ENCODE measurements at places on chromosomes 16 and 17. TPM values are rescaled to one million over a fixed set of nuclear protein-coding genes. Genes with fewer than 3 reads are reported as not detected.

Gene ZPBP2
- 0.06 TPM for polyA plus RNA-seq

Gene ESRP2
- 7.1 TPM for polyA plus RNA-seq

Gene CEP95
- polyA plus RNA-seq: 26.7 TPM

Gene CCL16
- polyA plus RNA-seq: 0.29 TPM

Gene GPR139
- not detected for polyA plus RNA-seq

Gene SLC13A5
- 0.10 TPM for polyA plus RNA-seq

Gene RPAIN
- polyA plus RNA-seq: 29.7 TPM

Gene NOL3
- 66.6 TPM for polyA plus RNA-seq

Gene COIL
- polyA plus RNA-seq: 11.7 TPM

Gene PTX4
- polyA plus RNA-seq: 0.10 TPM

Gene STH
- polyA plus RNA-seq: not detected

Gene MAP3K14
- 15.6 TPM for polyA plus RNA-seq

Gene UMOD
- not detected for polyA plus RNA-seq

Gene IGSF6
- polyA plus RNA-seq: 1.4 TPM

Gene KRTAP9-4
- polyA plus RNA-seq: not detected

Gene MEIOC
- 0.05 TPM for polyA plus RNA-seq

Gene SHISA6
- 4.4 TPM for polyA plus RNA-seq

Gene C1QTNF8
- not detected for polyA plus RNA-seq

Gene PMFBP1
- polyA plus RNA-seq: 0.84 TPM

Gene SLC5A11
- 0.03 TPM for polyA plus RNA-seq

Gene CD300H
- 0.18 TPM for polyA plus RNA-seq

Gene MSRB1
- polyA plus RNA-seq: 107 TPM

Gene WFIKKN2
- polyA plus RNA-seq: 0.32 TPM

Gene SLFN11
- polyA plus RNA-seq: 6.7 TPM

Gene KRT28
- not detected for polyA plus RNA-seq

Gene FKBP10
- polyA plus RNA-seq: 84.5 TPM

Gene KRT24
- polyA plus RNA-seq: 4.7 TPM

Gene RND2
- 1.5 TPM for polyA plus RNA-seq

Gene IRF8
- polyA plus RNA-seq: 7.3 TPM

Gene CNTROB
- 24.7 TPM for polyA plus RNA-seq

Gene HP
- 40.2 TPM for polyA plus RNA-seq

Gene SYCE1L
- 4.3 TPM for polyA plus RNA-seq

Gene CD7
- polyA plus RNA-seq: 3.7 TPM

Gene TAF15
- 134 TPM for polyA plus RNA-seq

Gene KRT33B
- polyA plus RNA-seq: not detected

Gene EEF2KMT
- polyA plus RNA-seq: 11.2 TPM

Gene PRR15L
- 1.2 TPM for polyA plus RNA-seq

Gene HLF
- polyA plus RNA-seq: 31.4 TPM

Gene CRHR1
- polyA plus RNA-seq: 0.09 TPM

Gene ZNF629
- 11.2 TPM for polyA plus RNA-seq

Gene SEPTIN1
- 3.5 TPM for polyA plus RNA-seq

Gene TNS4
- 5.0 TPM for polyA plus RNA-seq

Gene ORC6
- polyA plus RNA-seq: 0.77 TPM

Gene DDX19B
- polyA plus RNA-seq: 25.9 TPM

Gene VAMP2
- polyA plus RNA-seq: 81.4 TPM

Gene TP53TG3F
- not detected for polyA plus RNA-seq

Gene LHX1
- not detected for polyA plus RNA-seq

Gene NTN1
- 23.9 TPM for polyA plus RNA-seq

Gene ACSF3
- 19.1 TPM for polyA plus RNA-seq

Gene CCL3
- 2.6 TPM for polyA plus RNA-seq
